Peyer's patch (tissue), 4 donors: ENCODE measurements at places on chromosomes 1 and 21. TPM values are rescaled to one million over a fixed set of nuclear protein-coding genes. Genes with fewer than 3 reads are reported as not detected.

DNA sequence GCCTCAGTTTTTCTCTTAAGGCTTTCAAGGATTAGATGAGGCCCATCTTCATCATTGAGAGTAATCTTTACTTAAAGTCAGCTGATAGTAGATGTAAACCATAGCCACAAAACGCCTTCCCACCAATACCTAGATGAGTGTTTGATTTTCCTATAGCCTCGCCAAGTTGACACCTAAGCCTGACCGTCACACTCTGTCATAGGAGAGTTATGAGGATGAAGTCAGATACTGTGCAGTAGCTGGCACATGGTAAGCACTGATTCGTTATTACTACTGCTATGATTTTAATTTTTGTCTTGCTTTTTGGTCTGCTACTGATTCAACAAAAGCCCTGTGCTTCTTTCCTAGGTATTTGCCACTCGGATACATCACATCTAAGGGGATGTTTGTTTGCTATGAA is 395.5 kb downstream of the RPS6KC1 start:
- no peaks in the 10 kb centered on the region for H3K4me1 ChIP-seq
- no peak overlapping the region for H3K27ac ChIP-seq
- no peak for DNase-seq
- no peaks in the 10 kb centered on the region for H3K27me3 ChIP-seq
- no peaks in the 10 kb centered on the region for H3K36me3 ChIP-seq

DNA sequence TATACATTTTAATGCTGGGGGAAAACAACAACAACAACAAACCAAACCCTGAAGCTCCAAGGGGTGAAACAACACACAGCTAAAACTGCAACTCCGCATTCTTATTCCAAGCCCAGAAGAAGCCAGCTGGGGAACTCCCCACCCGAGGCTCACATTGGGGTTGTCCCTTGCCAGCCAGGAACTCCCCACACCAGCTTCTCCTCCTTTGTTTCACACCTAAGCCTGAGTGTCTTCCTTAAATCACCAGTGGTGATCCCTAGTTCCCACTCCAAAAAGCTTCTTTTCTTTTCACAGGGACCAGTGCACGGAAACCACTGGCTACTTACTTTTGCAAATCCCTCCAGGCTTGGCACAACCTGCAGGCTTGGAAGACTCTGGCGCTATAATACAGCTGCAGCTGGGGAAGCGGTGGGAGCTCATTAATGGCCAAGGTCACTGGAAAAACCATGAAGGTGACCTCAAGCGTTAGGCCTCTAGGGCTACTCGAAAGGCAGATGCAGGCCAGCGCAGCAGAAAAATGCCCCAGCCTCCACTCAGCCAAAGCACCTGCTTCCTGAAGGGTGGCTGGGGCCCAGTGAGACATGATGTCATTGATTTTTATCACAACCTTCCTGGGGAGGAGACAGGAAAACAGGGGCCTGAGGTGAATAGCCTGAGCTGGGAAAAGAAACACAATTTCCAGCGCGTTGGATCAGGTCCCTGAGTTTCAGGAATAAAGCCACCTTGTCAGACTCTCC is 40.1 kb downstream of the TLR5 start:
- peak overlapping the region; percentile 42 for H3K27ac ChIP-seq
- no peak for DNase-seq
- no peaks in the 10 kb centered on the region for H3K27me3 ChIP-seq
- no peaks in the 10 kb centered on the region for H3K4me1 ChIP-seq
- H3K4me3 ChIP-seq: no peak overlapping the region

GRCh38 chr1:8590721-8591351 is 226.6 kb downstream of the RERE start:
- no peak for DNase-seq
- H3K4me1 ChIP-seq: peaks cover 3% of the 10 kb centered on the region
- no peak overlapping the region for H3K4me3 ChIP-seq
- H3K36me3 ChIP-seq: no peaks in the 10 kb centered on the region
- H3K27me3 ChIP-seq: no peaks in the 10 kb centered on the region
- H3K27ac ChIP-seq: no peak overlapping the region

GRCh38 chr1:51422367-51423072 is 92.2 kb upstream of the TTC39A start:
- H3K27ac ChIP-seq: no peak overlapping the region
- H3K4me3 ChIP-seq: no peak overlapping the region
- no peaks in the 10 kb centered on the region for H3K36me3 ChIP-seq
- no peak for DNase-seq
- H3K27me3 ChIP-seq: no peaks in the 10 kb centered on the region

- no peaks in the 10 kb centered on the region for H3K27me3 ChIP-seq
- no peaks in the 10 kb centered on the region for H3K4me1 ChIP-seq
- no peak overlapping the region for H3K27ac ChIP-seq
Observed at GRCh38 chr1:246773213-246773641, 49.0 kb downstream of the SCCPDH start.

GRCh38 chr1:104266612-104267011 is 516.9 kb downstream of the AMY1C start:
- H3K27me3 ChIP-seq: no peaks in the 10 kb centered on the region
- H3K36me3 ChIP-seq: no peaks in the 10 kb centered on the region
- DNase-seq: no peak
- H3K4me3 ChIP-seq: no peak overlapping the region
- H3K4me1 ChIP-seq: no peaks in the 10 kb centered on the region
- no peak overlapping the region for H3K27ac ChIP-seq

GRCh38 chr1:31733389-31734219 is 29.8 kb upstream of the COL16A1 start:
- H3K27me3 ChIP-seq: no peaks in the 10 kb centered on the region
- DNase-seq: no peak
- H3K4me3 ChIP-seq: no peak overlapping the region
- H3K36me3 ChIP-seq: no peaks in the 10 kb centered on the region

GRCh38 chr1:99886179-99886578 is 36.0 kb downstream of the AGL start:
- H3K4me1 ChIP-seq: no peaks in the 10 kb centered on the region
- H3K4me3 ChIP-seq: no peak overlapping the region
- no peak for DNase-seq
- H3K27me3 ChIP-seq: no peaks in the 10 kb centered on the region
- H3K36me3 ChIP-seq: peaks cover 54% of the 10 kb centered on the region

DNA sequence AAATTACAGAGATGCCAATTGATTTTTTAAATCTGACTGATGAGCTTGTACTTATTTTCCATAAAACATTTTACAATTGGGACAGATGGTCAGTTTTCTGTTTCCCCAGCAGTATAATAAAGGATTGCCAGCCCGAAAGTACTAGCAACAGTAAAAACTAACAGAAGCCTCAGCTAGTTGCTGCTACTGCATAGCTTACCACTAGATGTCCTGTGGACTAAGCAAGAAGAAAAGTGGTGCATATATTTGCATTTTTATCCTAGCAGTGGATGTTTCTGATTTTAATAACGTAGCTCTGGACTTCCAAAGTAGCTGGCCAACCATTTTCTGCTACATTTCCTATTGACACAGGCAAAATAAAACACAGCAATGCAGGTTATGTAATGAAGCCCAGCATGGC is 241.5 kb downstream of the BARHL2 start:
- no peak overlapping the region for H3K27ac ChIP-seq
- no peaks in the 10 kb centered on the region for H3K27me3 ChIP-seq
- no peaks in the 10 kb centered on the region for H3K4me1 ChIP-seq
- DNase-seq: no peak

DNA sequence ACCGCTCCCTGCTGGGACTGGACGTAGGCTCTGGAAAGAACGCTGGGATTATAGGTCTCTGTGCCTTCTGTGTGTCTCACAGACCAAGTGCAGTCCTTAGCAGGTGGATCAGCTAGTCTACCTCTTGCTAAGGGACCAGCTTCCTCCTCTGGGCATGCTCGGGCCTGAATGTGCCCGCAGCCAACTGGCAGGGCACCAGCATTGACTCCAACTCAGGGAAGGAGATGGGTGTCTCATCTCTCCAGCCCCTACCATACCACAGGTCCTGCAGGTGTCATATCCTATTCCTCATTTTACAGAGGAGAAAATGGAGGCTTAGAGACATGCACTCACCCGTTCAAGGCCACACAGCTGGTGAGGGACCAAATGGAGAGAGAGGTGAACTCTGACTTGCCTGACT is 340.2 kb downstream of the PTPRU start:
- H3K27me3 ChIP-seq: no peaks in the 10 kb centered on the region
- H3K36me3 ChIP-seq: no peaks in the 10 kb centered on the region
- no peak overlapping the region for H3K4me3 ChIP-seq
- H3K4me1 ChIP-seq: no peaks in the 10 kb centered on the region
- no peak overlapping the region for H3K27ac ChIP-seq
- no peak for DNase-seq

DNA sequence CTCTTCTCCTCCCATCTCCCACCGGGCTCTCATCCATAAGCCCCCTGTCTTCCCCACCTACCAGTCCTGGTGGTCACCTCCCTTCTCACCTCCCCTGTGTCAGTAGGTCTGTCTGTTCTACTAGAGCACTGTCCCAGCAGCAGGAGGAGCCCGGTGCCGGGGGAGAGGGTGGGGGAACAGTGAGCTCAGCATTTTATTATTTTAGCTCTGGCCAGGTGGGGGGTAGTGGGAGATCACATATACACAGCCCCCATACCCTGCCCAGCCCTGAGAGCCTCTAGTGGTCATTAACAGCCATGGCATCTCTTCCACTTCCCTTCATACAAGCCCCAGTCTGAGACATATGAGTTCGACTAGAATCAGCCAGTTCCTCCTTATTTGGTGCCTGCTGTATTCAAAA is at the start of gene TMOD4:
Gene TMOD4 (minus strand): TSS at position 119 of the 400 bp plus-strand sequence. CDS start 1,106 bp downstream, outside the sequence.
- DNase-seq: no peak
- H3K4me1 ChIP-seq: no peaks in the 10 kb centered on the region
- no peaks in the 10 kb centered on the region for H3K36me3 ChIP-seq
- no peaks in the 10 kb centered on the region for H3K27me3 ChIP-seq

DNA sequence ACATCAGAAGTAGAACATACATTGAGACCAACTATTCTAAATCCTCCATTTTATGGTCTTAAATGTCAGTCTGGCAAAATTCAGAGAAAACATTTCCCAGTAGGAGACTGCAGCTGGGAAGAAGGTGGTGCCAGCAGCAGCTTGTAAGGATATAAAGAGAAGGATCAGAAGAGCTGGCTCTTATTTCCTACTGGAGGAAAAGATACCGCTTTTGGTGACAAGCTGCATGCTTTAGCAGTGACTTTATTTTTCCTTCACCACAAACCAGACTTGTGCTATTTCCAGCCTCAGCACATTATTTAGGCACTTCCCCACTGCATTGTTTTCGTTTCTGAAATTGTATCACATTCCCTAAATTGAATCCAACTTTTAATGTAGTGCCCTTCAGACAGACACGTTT is 28.4 kb downstream of the RNF11 start:
- peaks cover 12% of the 10 kb centered on the region for H3K4me1 ChIP-seq
- H3K36me3 ChIP-seq: no peaks in the 10 kb centered on the region
- no peak for DNase-seq
- H3K27me3 ChIP-seq: no peaks in the 10 kb centered on the region
- H3K4me3 ChIP-seq: no peak overlapping the region

- no peak for DNase-seq
- no peak overlapping the region for H3K27ac ChIP-seq
- H3K36me3 ChIP-seq: no peaks in the 10 kb centered on the region
- no peak overlapping the region for H3K4me3 ChIP-seq
Observed at GRCh38 chr1:91765880-91766443, 120.0 kb downstream of the TGFBR3 start.

Gene S100A3
- total RNA-seq: not detected

Gene FMO1
- 13.2 TPM for total RNA-seq

Gene KRTAP7-1
- not detected for total RNA-seq

Gene C8B
- total RNA-seq: not detected

Gene BLACAT1
- total RNA-seq: 1.5 TPM

Gene SUSD4
- total RNA-seq: not detected

Gene SERPINC1
- total RNA-seq: not detected

Gene IFNLR1
- 9.1 TPM for total RNA-seq
